ENCODE measurements at places on chromosomes 1 and 21.

GRCh38 chr1:151715726-151716404 lies 738 bp downstream of the CELF3 start:
- DNase-seq = no peak

GRCh38 chr1:41724248-41724647 lies 194.5 kb downstream of the HIVEP3 start:
- no peak for DNase-seq

GRCh38 chr1:108826081-108826635 lies 30.7 kb downstream of the AKNAD1 start:
- DNase-seq = no peak

DNA sequence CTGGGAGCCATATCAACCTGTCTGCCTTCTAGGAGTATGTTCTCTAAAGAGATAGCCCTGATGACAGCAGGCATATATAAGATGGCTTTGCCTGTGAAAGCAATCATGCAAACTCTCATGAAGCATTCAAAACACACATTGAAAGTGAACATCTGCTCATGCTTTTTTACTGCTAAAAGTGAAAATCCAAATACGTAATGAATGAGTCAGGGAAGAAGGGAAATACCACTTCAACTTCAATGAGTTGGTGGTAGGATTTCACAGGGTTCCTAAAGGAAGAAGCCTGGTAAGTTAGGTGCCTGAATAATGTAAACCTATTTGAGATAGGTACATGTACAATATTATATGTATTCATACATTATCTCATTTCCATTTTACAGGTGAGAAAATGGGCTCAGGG lies 50.5 kb upstream of the SLFNL1 start:
- peak; percentile 26 for DNase-seq

GRCh38 chr1:61332196-61332753 lies 249.9 kb downstream of the NFIA start:
- DNase-seq = no peak

DNA sequence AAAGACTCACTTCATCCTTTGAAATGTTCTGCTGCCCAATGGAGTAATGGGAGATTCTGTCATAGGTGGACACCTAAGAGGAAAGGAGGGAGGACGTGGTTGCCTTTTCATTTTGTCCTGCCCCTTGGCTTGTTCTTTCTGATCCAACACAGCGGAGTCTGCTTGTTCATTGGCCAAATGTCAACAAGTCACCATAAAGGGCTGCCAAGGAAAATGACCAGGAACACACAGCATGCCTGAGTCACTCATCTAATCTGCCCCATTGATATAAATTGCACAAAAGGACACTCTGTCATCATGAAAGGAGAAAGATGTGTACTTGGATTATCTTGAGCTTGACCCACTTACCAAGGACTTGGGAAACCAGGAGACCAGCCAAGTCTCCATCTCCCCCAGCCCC lies 422.9 kb downstream of the SETD4 start:
- DNase-seq = peak; percentile 94

DNA sequence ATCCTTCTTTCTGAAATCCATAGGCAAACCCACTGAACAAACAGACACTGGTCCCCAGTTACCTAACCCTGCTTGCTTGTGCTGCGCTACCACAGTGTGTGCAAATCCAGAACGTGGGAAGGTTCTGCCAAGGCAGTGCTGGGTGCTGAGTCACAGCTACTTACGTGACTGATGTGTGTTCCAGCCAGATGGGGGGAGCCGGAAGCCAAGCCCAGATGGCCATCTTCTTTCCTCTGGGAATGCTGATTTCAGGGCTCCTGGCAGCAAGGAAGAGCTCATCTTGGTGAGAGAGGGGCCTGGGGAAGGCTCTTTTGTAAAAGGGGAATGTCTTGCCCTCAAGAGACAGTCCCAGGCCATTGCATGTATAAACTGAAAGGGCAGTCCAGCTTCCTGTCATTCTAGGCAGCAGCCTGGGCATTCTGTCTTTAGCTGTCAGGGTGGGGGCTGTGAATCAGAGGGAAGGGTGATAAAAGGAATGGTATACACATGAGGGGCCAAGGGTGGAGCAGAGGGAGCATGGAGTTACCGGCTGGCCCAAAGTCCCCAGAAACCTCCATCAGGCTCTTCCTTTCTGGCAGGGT lies 54.1 kb downstream of the CD46 start:
- peak; percentile 98 for DNase-seq

- no peak for DNase-seq
Observed at GRCh38 chr1:108533351-108534083, 26.4 kb upstream of the EEIG2 start.

DNA sequence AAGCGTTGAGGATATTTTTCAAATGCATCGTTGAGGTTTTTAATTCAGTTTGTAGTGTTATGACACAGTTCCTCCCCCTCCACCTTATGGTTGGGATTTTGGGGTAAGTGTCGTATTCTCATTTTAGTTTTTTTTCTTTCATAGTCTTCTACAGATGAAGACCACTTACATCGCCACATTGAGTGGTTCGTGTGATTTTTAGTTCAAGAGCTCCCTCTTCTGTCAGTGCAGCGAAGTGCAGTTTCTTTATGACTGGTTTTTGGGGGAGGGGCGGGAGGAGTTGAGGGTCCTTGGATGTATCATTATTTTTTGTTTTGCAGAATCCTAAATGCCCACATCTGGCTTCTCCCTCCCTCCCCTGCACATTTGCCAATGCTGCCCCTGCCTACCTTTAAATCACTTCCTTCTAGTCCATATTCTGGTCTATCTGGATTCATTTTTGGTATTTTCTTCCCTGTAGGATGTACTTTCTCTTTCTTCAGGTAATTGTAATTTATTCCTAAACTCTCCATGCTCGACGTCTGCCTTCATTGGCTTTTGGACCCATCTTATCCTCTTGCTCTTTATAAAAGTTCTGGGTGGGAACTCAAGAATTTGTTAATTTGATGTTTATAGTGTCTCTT lies 433.1 kb downstream of the CAMTA1 start:
- peak; percentile 61 for DNase-seq

GRCh38 chr1:76140227-76140626 lies 65.7 kb downstream of the ST6GALNAC3 start:
- DNase-seq = no peak

DNA sequence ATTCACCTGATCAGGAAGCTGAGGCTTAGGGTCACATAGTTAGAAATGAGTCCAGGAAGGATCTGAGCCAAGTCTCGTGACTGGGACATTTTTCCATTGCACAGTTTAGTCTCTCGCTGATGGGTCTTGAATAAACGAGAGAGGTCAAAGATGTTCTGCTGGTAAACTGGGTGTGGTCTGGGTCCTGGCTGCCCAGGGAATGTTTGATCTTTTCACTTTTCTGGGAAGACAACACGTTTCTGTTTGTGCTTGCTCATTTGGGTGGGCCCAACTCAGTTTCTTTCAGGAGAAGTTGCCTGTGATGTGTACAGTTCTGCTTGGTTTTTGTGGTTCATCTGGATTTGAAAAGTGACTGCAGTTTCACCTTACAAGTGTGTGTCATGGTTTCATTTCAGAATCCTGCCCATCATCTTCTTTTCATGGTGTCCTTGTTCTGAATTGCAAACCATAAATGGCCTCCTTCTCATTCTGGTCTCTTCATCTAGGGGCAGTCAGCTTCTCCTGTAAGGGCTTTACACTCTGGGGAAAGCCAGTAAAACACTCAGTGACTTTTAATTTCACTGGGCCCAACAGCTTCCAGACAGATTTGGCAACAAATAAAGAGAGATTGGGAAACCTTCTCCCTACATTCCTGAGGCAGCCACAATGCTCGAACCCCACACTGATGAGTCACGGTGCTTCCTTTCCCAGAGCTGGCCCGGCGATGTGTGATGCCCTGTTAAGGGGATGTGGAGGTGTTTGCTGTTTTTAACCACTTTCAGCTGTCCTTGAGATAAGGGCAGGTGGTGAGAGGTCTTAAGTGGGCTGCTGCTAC lies 7.2 kb upstream of the TACSTD2 start:
- peak; percentile 96 for DNase-seq

GRCh38 chr1:206842854-206843253 lies 22.6 kb upstream of the IL20 start:
- no peak for DNase-seq

- no peak for DNase-seq
Observed at GRCh38 chr21:31660259-31660565, 719 bp downstream of the SOD1 start.

- no peak for DNase-seq
Observed at GRCh38 chr1:107789817-107790524, 175.0 kb downstream of the VAV3 start.

GRCh38 chr21:45950740-45951515 lies 30.6 kb upstream of the COL6A1 start:
- DNase-seq = peak; percentile 65

Data from fibroblast of mammary gland (primary cell).